Left kidney (tissue), 8 donors: ENCODE measurements at places on chromosomes 11 and 22. TPM values are rescaled to one million over a fixed set of nuclear protein-coding genes. Genes with fewer than 3 reads are reported as not detected.

GRCh38 chr22:31160328-31160978 lies 471 bp downstream of the RNF185 start:
- peak; percentile 14 for DNase-seq

The SREBF2 gene
- 86.7 TPM for polyA plus RNA-seq

GRCh38 chr11:7534042-7534378 lies 20.2 kb downstream of the PPFIBP2 start:
- no peak for DNase-seq

DNA sequence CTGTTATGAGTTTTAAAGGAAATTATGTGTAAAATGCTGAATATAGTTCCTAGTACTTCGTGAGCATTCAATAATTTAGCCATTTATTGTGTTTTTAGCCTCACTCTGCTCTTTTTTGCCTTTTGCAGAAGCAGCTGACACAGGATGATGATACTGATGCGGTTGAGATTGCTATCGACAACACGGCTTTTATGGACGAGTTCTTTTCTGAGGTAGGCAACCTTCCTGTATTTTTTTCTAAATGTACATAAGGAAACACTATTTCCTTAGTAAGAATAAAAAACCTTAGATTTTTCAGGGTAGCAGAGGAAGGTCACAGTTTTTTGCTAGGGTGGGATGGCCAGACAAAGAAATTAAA lies 17.9 kb downstream of the STX3 start:
- no peak for DNase-seq

DNA sequence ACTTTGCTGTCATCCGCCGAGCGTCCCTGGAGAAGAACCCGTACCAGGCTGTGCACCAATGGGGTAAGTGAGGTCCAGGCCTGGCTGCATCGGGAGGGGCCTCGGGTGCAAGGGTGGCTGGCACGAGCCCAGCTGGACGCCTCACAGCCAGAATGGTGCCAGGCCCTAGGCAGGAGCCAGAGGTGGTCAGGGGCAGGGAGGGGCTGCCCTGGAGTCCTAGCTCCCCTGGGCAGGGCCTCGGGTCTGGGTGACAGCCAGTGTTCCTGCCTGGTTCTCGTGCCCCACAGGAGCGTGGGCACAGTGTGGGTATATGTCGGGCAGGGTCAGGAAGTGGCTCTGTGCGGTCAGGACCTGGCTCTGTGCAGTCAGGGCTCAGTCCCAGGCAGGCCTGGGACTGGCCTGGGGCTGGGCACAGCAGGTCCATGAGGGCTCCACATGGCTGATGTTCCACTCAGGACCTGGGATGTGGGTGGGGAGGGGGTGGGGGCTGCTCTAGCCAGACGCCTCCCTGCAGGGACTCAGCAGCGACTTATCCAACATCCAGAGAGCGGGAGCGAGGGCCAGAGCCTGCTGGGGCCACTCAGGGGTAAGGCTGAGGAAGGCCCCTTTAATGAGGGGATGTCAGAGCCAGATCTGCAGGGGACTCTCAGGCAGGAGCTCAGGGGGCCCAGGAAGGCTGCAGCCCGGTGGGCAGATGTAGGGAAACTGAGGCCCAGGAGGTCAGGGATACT lies 1.2 kb downstream of the TSPAN32 start:
- DNase-seq: no peak

DNA sequence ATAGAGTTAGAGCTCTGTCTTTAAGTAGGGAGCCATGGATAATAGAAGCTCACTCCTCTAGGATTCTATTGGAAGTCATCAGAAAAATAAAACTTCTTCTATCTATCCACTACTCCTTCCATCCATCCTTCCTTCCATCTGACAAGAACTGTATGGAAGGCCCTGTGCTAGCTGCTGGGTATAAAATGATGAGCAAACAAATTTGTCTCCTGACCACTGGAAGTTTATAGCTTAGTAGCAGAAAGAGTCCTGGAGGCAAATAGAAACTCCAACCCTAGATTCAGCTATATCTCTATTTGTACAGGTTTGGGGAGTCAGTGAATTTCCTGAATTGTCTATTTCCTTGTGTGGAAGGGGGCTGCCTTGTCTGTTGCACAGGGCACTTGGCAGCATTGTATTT lies 136.6 kb downstream of the ME3 start:
- no peak for DNase-seq

DNA sequence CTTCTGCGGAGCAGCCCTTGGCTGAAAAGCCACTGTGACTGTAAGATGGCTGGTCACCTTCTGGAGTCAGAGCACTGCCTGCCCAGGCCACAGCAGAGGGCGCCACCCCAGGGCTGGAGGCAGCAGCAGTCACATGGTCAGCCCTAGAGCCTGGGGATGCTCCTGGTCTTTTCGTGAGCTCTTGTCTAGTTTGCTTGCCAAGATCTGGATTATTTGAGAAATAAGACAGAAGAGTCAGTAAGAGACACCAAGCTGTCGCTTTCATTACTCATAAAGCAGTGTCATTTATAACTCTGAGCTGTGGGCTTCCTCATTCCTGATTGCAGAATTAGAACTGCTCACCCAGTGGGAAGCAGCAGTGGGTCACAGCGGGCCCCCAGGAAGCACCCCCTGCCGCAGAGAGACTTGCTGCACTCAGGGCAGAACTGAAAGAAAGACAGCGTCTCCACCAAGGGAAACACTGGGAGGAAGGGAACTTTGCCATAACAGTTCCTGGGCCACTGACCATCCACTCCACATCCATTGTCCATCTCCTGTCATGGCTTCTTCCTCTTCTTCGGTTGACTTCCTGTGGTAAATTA lies 56.7 kb downstream of the PPP6R2 start:
- no peak for DNase-seq

The C11orf97 gene
- 0.20 TPM for polyA plus RNA-seq

DNA sequence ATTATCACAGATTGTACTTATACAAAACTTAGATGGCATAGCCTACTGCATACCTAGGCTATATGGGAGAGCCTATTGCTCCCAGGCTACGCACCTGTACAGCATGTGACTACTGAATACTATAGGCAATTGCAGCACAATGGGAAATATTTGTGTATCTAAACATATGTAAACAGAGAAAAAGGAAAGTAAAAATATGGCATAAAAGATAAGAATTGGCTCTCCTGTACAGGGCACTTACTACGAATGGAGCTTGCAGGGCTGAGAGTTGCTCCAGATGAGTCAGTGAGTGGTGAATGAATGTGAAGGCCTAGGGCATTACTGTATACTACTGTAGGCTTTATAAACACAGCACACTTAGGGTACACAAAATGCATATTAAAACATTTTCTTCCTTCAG lies 13.2 kb downstream of the APOL6 start:
- no peak for DNase-seq

The FOLR3 gene
- 1.1 TPM for polyA plus RNA-seq

The SAA4 gene
- not detected for polyA plus RNA-seq

DNA sequence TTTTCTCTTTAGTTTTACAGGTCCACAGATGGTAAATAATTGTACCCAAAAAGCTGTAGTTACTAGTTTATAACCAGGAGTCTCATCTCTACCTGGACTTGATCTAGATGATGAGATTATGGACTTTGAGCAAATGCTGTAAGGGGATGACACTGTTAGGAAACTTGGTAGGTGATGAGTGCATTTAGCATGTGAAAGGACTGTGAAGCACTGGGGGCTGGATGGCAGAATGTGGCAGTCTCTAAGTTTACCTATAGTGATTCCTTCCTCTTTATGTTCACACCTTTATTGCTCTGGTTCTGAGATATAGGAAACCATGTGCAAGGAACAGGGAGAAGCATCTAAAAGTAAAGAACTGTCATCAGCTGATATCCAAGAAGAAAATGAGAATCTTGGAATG lies 230.7 kb upstream of the CHORDC1 start:
- no peak for DNase-seq

The UNC93B1 gene
- 9.0 TPM for polyA plus RNA-seq

DNA sequence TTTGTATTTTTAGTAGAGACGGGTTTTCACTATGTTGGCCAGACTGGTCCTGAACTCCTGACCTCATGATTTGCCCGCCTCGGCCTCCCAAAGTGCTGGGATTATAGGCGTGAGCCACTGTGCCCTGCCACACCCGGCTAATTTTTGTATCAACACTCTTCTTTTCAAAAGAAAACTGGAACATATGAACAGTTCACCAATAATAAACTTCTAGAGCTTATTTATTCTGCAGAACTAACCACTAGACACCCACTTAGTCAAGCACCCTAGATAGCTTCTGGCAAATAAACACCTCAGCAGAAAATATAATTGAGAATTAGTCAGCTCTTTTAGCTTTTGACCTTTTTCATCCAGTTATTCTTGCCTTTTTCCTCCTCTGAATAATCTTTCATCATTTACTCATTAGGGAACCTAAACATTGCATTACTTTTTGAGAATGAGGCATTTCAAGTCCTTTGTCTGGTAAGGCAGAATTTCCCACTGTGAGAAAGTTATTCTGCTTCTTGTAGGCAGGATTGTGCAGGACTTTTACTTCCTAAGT lies 27.3 kb upstream of the TMEM41B start:
- DNase-seq: no peak

DNA sequence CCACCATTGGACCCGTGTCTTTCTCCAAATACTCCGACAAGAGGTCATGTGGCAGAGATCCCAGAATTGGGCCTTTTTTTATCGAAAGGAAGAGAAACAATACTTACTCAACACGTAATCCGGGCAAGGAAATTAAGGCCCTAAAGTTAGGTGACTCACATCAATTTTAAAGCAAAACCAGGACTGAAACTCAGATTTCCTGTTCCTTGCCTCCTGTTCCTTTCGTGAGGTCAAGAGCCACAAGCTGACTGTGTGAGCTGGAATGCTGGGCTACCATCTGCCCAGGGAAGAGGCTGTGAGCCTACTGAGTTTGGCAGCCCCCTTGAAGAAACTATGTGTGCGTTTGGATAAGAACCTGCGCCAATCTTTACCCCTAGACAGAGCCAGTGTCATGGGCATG lies 27.1 kb upstream of the MRGPRX2 start:
- DNase-seq: no peak

The NKAPD1 gene
- 61.9 TPM for polyA plus RNA-seq

DNA sequence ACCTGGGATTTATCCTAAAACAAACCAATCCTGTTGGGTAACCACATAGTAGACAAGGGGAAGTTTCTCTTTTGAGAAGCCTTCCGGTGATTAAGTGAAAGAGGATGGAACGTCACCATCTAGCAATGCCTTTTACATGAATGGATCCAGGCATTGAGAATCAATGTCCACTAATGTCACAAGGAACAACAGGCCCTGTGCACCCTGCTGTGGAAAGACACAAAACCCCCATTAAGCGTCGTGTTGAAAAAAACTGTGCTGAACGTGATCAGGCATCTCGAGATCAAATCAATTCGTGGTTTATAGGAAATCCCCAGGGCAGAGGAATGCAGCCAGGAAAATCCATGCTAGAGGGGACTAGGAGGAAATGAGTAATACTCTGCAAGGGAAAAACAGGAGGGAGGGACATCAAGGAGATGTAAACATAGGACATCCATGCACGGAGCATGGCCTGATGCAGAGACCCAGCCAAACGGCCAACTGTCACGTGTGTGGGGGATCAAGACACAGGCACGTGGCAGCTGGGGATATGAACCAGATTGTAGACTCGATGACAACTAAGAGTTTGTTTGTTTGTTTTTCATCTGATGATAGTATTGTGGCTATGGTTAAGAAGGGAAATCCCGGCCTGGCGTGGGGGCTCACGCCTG lies 38.6 kb upstream of the CARS1 start:
- DNase-seq: peak; percentile 14

DNA sequence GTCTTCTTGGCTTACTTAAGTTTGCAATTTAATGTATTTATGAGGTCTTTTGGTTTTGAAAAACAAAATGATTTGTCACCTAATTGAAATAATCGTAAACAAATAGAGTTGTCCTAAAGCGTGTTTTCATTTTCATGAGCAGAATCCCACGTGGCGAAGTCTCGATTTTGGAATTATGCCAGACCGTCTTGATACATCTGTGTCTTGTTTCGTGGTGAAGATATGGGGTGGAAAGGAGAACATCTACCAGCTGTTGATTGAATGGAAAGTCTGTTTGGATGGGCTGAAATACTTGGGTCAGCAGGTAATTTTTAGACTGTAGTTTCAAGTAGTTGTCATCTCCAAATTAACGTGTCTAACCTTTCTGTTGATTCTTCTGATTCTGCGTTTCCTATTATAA lies 64.7 kb downstream of the UVRAG start:
- no peak for DNase-seq

DNA sequence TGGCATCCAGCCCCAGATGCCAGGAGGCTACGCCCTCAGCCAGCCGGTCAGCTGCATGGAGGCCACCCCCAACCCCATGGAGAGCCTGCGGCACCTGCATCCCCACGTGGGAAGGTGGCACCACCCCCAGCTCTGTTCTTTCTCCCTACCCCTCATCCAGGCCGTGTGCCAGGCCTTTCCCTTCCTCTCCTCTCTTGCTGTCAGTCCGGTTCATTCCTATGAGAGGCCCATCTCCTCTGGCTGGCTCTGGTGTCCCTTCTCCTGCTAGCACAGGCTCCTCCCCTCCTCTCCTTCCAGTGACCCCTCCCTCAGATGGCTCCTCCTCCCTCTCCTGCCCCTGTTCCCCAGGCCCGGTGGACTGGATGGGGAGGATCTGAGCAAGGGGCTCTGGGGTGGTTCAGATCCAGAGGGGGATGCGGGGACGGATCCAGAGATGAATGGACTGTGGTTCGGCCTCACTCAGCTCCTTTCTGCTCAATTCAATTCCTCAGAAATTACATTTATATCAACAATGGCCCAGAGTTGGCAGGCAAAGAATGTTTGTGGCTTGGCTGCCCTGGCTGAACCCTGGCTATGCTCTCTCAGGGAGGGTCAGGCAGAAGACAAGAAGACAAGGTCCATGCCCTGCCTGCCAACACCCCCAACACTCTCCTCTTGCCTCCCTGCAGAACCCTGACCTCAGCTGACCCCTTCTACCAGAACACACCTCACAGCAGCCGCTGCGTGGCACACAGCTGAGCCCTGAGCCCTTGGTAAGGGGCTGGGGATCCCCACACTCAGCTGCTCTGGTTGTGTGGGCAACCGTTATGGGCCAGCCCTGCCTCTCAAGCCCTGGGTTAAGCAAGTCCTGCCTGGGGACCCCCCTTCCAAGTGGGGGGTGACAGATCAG lies 18.5 kb upstream of the LRRC10B start:
- DNase-seq: no peak

- no peak for DNase-seq
Observed at GRCh38 chr11:13966013-13966412, 3.5 kb downstream of the SPON1 start.

- DNase-seq: peak; percentile 58
Observed at GRCh38 chr11:33065445-33066178, 26.2 kb downstream of the TCP11L1 start.

GRCh38 chr11:46523290-46523689 lies 70.5 kb downstream of the AMBRA1 start:
- no peak for DNase-seq

The CLDN5 gene
- 17.5 TPM for polyA plus RNA-seq

DNA sequence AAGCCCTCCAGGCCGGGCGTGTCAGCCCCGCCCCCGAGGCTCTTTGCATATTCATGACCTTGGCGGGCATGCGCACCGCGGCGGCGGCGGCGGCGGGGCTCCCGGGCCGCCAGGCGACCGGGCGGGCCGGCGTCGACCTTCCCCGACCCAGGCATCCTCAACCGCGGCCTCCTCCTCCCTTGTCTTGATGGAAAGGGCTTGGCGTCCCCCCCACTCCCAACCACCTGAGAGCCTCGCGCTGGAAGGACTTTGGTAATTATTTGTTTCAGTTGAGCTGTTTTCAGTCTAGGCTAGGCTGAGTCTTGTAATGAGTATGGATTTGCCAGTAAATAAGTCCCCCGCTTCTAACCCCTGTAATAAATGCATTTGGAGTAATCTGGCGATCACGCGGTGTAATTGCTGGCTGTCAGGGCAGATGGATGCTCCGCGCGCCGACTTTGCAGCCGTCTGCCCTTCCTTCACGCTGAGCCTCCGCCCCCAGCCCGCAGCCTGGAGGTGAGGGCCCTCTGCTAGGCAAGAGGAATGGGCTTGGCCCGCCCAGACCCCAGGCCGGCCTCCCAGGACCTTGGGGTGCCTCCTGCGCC lies 25.2 kb downstream of the FLRT1 start:
- peak; percentile 40 for DNase-seq
